Aorta (tissue), 5 donors: ENCODE measurements at places on chromosomes 5 and 9. TPM values are rescaled to one million over a fixed set of nuclear protein-coding genes. Genes with fewer than 3 reads are reported as not detected.

DNA sequence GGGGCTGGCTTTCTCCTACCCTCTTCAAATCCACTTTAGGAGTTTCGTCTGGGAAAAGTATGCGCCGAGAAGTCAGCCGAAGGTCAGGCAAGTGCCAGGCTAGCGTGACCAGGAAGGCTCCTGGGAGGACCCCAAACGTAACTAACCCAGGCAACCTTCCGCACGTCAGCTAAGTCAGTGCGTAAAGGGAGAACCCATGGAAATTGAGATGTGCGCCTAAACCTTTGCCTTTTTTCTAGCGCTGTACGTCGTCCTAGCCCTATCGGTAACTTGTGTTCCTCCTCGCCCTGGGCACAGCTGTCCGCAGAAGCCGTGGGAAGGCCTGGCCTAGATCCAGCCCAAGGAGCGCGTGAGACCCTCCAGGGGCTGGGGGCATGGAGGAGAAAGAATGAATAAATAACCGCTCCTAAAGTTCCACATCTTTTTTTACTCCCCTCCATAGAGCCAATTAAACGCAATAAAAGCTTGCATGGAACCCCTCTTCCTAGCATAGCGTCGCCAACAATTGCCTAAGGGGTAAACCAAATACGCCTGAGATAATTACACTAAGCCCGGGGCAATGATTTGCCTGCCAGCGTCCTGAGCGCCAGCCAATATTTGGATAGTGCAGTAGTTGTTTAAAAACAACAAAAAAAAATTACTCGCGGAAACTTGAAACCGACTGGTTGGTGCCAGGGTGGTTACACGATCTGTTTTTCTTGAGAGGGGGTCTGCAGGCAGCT lies 4.0 kb upstream of the FOXB2 start:
- DNase-seq: no peak

DNA sequence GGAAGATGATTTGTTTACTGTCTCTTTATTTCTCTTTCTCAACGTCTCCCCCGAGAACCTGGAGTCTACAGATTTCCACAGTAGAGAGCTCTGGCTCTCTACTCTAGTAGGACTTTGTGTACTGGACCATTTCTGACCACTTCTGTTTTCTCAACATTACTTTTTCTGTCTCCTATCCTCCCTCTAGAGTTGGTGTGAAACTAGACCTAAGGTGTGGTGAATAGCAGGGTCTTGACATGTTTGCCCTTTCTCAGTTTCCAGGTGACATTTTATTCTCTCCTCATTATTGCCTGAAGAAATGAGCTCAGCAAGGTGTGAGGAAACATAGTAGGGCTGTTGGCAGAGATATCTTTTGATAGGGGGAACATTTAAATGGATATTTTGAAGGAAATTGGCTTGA lies 62.1 kb upstream of the IL6ST start:
- no peak for DNase-seq

DNA sequence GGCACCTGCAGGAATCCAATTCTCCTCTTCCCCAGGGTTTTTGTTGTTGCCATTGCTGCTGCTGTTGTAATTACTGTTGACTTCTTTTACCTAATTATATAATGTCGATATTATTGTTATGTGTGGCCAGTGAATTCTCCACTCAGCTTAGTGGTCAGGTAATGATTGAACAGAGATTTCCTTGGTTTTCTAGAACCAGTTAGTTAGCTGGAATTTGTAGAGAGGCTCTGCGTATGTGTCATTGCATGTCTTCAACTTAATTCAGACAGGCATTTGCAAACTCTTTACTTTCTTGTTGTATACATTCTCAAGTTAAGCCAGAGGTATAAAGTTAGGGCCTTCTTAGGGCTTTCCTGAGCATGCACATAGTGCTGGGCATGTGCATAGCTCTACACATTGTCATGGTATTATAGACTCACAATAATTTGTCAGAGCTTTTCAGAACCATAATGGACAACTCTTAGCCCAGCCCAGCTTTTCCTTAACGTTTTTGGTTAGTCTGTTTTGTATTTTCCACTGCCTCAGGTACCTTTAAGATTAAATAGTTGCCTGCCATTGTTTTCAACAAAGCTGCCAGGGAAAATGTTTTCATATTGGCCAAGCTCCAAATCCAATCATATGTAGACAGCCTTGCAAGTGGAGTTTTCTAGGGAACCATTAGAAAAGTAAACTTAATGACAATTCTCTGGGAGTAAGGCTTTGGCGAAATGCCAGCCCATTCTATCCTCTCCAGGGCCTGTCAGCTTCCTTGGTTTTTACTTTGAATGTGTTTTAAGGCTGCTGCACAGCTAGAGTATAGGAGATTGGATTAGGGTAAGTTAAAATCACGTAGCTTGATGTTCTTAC lies 68.1 kb downstream of the UBE2R2 start:
- no peak for DNase-seq

DNA sequence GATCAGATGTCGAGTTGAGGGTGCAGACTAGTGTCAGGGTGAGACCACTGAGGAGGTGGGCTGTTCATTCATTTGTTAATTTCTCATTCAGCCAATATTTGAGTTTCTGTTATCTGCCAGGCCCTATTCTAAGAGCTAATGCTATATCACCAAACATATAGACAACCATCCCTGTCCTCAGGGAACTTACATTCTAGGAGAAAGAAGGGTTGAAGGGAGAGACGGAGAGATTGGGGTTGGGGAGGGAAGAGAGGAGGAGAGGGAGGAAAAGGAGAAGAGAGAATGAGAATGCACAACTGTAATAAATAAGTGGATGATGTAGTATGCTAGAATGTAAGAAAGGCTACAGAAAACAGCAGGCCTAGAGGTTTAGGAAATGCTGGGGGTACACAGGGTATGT lies 129.9 kb upstream of the PITX1 start:
- no peak for DNase-seq

DNA sequence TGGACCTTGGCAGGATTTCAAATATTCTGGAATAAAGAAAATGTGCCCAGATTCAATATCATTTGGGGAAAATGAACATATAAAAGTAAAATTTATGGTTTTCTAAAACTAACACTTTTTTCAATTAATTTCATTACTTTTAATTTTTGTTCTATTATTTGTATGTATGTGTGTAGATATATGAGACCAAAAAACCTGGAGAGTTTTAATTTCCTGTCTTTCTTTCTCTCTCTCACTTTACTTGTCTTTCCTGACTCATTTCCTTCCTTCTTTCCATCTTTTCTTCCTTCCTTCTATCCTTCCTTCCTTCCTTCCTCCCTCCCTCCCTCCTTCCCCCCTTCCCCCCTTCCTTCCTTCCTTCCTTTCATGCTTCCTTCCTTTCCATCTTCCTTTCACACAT lies 137.0 kb downstream of the NPR3 start:
- no peak for DNase-seq

- DNase-seq: peak; percentile 44
These were observed 17.3 kb downstream of the TCF7 start for GRCh38 chr5:134131578-134132350.

FKBP15 gene
- 26.4 TPM for total RNA-seq

DNA sequence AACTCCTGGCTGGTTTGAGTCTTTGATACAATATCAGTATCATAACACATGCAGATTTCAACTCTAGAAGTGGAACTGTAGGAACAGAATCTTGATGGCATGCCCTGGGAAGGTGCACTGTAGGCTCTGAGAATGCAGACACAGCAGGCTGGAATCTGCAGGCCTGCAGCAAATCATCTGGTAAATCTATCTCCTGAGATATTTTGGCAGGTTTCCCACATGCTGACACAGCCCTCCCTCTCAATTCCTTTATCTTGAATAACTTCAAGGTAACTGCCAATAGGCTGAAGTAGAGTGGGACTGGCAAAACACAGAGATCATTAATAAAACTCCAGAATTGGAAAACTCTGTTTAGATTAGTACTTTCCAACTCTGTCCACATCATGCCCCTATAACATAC lies 177.8 kb upstream of the PCSK5 start:
- DNase-seq: no peak

DNA sequence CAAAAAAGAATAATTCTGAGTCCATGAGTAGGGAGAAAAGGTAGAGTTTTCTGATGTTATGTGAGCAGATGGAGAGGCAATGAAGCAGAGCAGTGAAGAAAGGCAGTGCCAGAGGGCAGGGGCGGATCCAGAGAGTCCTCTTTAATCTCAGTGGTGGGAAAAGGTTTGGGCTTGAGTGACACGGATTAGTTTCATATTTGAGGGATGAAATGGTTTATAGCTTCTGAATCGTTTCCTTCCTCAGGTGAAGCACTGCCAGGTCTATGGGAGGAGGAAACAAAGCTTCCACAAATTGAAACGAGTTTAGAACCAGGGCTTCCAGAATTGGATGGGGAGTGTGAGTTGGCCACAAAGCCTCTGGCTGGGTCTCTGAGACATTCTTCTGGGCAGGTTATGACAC lies 517.0 kb upstream of the PAPPA start:
- DNase-seq: no peak

DNA sequence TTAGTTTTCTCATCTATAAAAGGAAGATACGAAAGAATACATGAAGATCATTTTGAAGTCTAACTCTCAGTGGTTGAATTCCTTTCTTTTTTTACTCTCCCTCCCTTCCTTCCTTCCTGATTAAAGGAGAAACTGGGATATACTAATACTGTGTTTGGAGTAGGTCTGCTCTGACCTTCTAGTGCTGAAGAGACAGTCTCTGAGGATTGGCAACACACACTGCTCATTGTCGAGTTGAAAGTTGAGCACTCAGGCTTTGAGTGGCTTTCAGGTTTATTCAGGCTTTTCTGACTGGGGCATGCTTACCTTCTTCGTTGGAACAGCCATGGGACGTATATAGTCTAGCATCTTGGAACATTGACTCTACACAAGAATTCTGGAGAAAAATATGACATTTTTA lies 86.9 kb upstream of the RPS23 start:
- DNase-seq: no peak

DNA sequence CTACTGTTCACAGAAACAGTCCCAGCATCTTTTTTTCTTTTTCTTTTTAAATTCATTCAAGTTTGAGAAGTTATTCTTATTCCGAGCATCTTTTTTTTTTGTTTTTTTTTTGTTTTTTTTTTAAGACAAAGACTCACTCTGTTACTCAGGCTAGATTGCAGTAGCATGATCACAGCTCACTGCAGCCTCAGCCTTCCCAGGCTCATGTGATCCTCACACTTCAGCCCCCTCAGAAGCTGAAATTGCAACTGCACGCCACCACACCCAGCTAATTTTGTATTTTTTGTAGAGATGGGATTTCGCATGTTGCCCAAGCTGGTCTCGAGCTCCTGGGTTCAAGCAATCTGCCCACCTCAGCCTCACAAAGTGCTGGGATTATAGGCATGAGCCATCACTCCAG lies 36.4 kb upstream of the CHD1 start:
- no peak for DNase-seq

NR5A1 gene
- not detected for total RNA-seq

DNA sequence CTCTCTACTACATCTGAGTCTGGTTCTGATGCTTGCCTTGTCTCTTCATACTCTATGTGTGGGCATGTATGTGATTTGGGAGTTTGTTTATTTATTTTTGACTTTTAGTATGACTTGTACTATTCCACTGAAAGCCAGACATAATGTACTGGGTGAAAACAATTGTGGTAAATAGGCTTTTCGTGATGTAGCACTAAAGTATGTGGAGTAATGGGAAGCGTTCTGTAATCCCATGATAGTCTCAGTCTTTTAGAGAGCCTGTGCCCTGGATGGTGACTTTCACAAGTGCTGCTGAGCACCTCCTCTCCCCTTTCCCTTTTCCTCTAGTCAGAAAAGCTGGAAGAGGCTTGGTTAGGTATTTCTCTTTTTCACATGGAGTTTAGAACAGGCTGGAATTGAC lies 85.8 kb upstream of the S1PR3 start:
- DNase-seq: no peak

DNA sequence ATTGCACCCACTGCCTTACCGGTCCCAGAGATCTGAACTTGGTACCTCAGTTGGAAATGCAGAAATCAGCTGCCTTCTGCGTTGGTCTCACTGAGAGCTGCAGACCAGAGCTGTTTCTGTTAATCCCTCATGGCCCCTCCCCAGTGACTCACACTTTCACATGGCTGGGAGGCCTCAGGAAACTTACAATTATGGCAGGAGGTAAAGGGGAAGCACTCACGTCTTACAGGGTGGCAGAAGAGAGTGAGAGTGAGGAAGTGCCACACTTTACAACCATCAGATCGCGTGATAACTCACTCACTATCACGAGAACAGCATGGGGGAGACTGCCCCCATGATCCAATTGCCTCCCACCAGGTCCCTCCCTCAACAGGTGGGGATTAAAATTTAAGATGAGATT lies 648.5 kb downstream of the MTRR start:
- no peak for DNase-seq

NKD2 gene
- 2.8 TPM for total RNA-seq

- DNase-seq: peak; percentile 71
These were observed 10.1 kb upstream of the MOB3B start for GRCh38 chr9:27539479-27540441.

DNA sequence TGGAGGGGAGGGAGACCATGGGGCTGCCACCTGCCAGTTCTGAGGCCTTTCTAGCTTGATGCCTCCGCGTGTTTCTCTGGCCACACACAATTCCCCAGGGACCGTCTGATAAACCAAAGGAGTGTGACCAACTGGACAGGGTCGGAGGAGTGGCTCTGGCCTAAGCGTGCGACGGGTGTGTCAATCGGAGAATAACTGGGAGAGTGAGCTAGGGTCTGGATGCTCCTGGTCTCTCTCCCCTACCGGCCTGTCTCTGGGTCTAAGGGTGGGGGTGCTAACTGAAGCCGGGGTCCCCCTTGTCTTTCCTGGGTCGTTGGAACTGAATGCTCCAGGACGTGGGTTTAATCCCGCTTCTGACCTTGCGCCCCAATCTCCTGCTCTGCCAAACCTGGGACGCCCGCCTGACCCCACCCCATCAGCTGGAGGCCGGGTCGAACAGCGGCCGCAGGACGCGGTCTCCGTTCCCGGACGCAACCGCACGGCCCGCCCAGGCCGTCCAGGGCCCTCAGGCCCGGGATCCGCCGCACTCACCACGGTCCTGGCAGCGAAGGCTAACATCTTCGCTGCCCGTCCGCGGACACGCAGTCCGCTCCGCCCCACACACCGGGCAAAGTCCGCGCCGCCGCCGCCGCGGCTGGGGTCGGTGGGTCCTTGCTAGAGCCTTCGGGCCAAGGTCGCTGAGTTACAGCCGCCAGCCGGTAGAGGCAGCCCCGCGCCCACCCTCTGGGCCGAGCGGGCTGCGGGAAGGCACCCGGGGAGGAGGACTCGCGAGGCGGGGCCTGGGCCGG lies 447 bp downstream of the CRAT start:
- DNase-seq: peak; percentile 84

SSBP2 gene
- 92.0 TPM for total RNA-seq

GRCh38 chr5:159915904-159916840 lies at the start of gene ADRA1B:
Gene ADRA1B (plus strand): TSS chr5:159916482. CDS start chr5:159916906, 424 bp downstream.
- DNase-seq: peak; percentile 94
